ENCODE measurements at places on chromosomes 16 and 17.

- DNase-seq: no peak
Measured at GRCh38 chr16:73546341-73546845, 498.5 kb upstream of the ZFHX3 start.

DNA sequence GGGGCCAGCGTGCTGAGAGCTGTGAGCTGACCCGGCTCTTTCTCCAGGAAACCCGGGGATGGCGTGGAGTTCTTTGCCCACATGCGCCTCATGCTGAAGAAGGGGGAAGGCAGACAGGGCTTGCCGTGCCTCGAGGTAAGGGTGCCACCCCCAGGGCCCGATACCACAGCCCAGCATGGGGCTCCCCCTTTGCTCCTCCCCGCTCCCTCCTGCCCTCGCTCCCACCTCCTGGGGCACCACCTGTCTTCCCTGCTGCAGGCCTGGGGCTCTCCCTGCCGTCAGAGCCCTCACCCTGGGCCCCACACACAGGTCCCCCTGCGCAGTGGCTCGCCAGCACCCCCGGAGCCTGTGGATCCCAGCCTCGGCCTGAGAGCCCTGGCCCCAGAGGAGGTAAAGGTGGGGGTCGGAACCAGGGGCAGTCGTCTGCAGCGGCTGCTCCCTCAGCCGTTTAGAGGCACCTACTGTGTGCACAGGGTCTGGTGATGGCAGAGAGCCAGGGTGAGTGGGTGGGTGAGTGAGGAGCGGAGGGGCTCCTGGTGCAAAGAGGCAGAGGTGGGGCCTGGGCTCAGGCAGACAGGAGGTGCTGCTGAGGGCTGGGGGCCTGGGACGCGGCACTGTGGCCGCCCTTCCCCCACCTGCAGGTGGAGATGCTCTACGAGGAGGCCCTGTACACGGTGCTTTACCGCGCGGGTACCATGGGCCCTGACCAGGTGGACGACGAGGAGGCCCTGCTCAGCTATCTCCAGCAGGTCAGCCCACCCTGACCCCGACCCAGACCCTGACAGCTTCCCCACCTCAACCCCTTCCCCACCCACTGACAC, 5.6 kb downstream of the BAIAP3 start:
- no peak for DNase-seq

DNA sequence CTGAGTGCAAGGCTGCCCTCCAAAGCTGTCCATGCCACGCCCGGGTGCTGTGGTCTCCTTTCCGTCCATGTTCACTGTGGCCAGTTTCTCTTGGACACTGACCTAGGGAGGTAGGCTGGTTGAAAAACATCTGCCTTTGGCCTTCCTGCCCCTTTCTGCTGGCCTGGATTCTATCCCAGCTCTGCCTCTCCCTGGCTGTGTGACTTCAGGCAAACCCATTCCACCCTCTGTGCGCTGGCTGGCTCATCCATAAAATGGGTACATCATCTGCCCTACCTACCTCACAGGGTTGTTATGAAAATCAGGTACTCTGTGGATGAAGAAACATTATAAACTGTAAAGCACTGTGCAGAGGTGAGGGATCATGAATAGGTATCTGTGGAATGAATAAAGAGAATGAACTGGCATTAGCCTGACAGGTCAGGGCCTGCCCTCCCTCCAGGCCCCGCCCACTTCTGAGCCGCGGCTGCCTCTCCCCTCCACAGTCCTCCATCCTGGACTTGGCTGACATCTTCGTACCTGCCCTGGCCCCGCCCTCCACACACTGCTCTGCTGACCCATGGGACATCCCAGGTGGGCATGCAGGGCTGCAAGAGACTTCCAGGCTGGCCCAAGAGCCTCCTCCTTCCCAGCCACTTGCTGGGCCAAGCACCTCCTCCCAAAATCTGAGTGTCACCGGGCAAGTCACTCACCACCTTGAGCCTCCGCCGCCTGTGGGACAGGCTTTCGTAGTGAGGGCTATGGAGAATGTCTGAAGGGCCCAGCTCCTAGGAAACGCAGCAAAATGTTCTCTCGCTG, 7.0 kb upstream of the SPATA20 start:
- DNase-seq: no peak

DNA sequence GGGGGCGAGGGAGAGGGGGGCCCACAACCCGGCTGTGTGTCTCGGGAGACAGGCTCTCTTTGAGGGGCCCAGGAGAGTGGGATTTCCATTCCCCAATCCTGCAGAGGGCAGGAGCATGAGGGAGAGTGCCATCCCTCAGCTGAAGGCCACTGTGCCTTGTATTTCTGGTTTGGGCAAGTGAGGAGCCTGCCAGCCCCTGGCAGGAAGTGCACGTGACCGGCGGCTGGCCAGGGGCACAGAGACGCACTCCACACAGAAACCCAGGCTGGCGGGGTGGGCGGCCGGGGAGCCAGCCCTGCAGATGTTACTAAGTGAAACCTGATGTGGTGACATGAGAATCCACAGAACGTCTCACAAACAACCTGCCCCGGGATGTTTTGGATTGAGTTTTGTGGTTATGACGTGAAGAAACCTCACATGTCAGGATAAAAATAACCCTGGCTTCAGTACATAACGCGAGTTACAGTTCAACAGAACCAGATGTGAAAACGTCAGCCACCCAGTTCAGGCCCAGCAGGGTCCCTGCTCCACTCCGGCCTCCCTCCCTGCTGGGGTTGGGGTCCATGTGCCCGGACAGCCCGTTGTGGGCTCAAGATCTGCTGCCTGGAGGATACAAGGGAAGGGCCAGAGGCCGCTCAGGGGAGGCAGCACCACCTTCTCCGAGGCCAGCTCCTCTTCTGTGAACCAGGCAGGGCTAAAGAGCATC, 51.7 kb upstream of the MTSS2 start:
- no peak for DNase-seq

- DNase-seq: no peak
Measured at GRCh38 chr17:39994448-39994847, 13.8 kb downstream of the PSMD3 start.

GRCh38 chr17:78378225-78379130, at the start of gene PGS1:
TSS of gene PGS1 (plus strand) at chr17:78378649. CDS start at chr17:78378666, 17 bp downstream.
- DNase-seq: peak; percentile 54

DNA sequence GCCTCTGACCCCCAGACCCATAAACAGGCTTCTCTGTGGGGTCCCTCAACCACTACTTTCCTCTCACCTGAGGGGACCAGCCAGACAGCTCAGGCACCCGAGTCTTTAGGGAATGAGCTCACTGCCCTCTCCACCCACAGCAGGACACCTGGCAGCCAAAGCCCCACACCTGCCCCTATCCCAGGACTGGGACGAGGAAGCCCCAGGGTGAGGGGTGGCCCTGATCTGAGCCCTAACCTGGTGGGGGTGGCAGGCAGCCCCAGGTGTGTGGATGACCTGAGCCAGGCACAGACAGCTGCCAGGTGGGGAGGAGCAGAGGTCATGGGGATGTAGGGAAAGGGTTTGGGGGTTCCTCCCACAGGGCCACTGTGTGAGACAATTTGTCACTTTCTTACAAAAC, 1.7 kb upstream of the TEX19 start:
- DNase-seq: no peak
